ENCODE measurements at places on chromosomes 2 and 18. TPM values are rescaled to one million over a fixed set of nuclear protein-coding genes. Genes with fewer than 3 reads are reported as not detected.

DQX1 gene
- total RNA-seq, result not detected

PSMA8 gene
- not detected for total RNA-seq

APLF gene
- 1.5 TPM for total RNA-seq

ADRA2B gene
- total RNA-seq, result 3.1 TPM

GCC2 gene
- 19.0 TPM for total RNA-seq

PLCL1 gene
- 0.37 TPM for total RNA-seq

SLC9A2 gene
- not detected for total RNA-seq

CCDC121 gene
- 1.2 TPM for total RNA-seq
